ENCODE measurements at places on chromosomes 7 and 10.

GRCh38 chr7:101265622-101266516 is 21.0 kb upstream of the FIS1 start:
- no peak for DNase-seq

- DNase-seq, result no peak
Observed at GRCh38 chr10:16923309-16923708, 106.1 kb upstream of the RSU1 start.

- no peak for DNase-seq
Observed at GRCh38 chr7:41451826-41452225, 251.1 kb downstream of the INHBA start.

DNA sequence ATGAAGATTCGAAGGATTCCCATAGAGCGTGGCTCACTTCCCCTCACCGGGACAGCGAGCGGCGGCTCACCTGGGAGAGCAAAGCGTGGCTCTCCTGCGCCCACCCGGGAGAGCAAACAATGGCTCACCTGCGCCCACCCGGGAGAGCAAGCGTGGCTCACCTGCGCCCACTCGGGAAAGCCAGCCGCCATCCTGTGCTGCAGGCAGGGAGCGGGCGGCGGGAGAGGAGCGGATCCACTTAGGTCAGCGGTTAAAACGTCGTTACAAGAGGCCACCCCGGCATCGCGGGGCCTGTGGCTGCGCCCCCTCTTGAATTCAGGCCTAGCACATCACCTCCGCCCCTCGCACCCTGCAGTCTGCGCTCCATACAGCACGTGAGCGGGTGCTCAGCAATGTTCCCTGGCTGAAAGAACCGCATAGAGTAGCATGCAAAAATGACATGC is 461 bp upstream of the FIGNL1 start:
- peak; percentile 25 for DNase-seq

DNA sequence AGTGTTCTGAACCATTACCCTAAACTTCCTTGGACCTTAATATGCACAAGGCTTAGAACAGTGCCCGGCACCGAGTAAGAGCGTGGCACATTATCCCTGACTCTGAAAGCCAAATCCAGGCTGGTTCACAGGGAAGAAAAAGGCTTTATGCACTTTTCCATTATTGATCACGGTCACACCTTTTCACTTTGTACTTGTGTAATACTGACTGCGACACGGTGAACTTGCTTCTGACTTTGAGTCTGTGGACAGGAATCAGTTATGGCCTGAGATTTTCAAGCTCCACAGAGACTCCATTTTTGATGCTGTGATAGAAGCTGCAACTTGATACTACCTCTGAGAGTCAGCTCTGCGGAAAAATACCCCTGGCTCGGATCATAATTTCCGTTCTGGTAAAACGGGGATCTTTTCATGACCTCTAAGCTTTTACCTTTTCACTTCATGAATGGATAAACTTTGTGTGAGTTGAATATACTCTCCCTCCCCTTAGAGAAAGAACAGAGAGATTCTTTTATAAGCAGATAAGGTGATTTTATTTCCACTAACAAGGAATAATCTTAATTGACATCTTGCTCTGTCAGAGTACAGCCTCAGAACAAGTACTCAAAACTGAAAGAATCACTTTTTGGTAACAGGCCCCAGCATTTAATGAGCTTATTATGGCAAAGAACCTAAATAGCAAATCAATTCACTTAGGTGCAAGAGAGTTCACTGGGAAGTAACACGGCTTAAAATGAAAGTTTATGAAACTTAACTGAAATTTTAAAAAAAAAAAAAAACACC is 88.8 kb downstream of the ELMO1 start:
- no peak for DNase-seq

GRCh38 chr7:127392566-127393367 is at the start of gene ZNF800:
Gene ZNF800 (minus strand): TSS chr7:127392708. CDS start chr7:127391557, 1,151 bp downstream.
- DNase-seq, result peak; percentile 91

DNA sequence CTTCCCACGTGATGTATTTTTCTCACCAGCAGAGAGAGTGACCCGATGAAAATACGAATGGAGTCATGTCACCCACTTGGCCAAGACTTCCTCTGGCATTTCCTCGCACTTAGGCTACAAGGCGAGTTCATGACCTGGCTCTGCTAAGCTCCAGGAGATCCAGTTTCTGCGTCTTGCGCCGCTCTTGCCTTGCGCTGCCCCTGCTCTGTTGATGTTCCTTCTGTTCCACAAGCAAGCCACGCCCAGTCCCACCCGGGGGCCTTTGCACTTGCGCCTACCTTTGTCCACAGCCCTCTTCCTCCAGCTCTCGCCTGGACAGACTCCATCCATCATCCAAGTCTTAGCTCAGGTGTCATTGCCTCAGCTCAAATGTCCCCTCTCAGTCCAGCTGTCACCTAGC is 116.3 kb upstream of the SHH start:
- DNase-seq, result no peak

DNA sequence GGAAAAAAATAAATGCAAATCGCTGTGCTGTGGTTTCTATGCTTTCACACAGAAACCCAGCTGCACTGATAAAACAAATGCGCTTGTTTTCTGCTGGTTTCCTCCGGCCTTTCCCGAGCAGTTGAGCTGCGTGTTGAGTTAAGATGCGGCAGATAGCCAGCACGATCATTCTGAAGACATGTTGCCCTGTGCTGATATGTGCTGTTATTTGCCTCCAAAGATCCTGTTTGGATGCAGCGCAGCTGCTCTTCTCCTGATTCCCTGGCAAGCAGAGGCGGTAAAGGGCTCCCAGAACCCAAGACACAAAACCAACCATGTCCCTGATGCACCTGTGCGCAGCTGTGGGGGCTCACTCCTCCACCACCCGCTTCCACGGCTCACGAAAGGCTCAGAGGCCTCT is 225.4 kb downstream of the PAXIP1 start:
- no peak for DNase-seq

DNA sequence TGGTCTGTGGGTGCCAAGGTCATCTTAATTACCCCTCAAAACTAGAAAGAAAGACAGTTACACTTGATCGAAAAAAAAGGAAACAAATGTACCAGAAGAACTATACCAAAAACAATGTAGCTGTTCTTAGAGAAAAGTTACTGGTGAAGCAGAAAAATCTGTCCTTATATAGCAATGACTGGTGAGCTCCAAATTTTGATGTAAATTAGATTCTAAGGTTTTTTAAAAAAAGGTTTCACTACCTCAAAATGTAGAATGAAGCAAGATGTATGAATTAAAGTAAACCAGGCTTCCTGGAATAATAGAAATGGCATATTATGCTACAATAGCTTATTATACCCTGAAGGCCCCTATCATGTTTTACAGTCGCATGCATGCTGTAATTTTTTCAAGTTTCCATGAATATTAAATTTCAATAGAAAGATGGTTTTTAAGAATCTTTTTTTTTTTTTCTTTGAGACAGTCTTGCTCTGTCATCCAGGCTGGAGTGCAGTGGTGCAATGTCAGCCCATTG is 28.4 kb upstream of the FKBP9 start:
- DNase-seq, result no peak

Measured in CD4-positive, alpha-beta T cell treated with Interleukin-17A for 1 hour (primary cell).